ENCODE measurements at places on chromosomes 16 and 17. TPM values are rescaled to one million over a fixed set of nuclear protein-coding genes. Genes with fewer than 3 reads are reported as not detected.

The OR4D1 gene
- not detected for total RNA-seq

The MRTFB gene
- 9.7 TPM for total RNA-seq

The FBXW10B gene
- 0.62 TPM for total RNA-seq

The PYDC1 gene
- total RNA-seq, result not detected

The PRKCB gene
- 2.4 TPM for total RNA-seq

The CD300A gene
- total RNA-seq, result not detected

The FN3K gene
- 16.1 TPM for total RNA-seq

The FBXO39 gene
- total RNA-seq, result 0.33 TPM

The MMP25 gene
- total RNA-seq, result 0.11 TPM

The PKMYT1 gene
- total RNA-seq, result 16.8 TPM

The SRCIN1 gene
- 0.12 TPM for total RNA-seq

The CX3CL1 gene
- total RNA-seq, result not detected

The KRTAP4-5 gene
- not detected for total RNA-seq

The NLGN2 gene
- total RNA-seq, result 10.7 TPM

The GRIN2A gene
- total RNA-seq, result 2.1 TPM

The LGALS9 gene
- 1.00 TPM for total RNA-seq

The LCMT1 gene
- 42.2 TPM for total RNA-seq

The ZCCHC14 gene
- 15.7 TPM for total RNA-seq

The CNGB1 gene
- not detected for total RNA-seq

The CTRB1 gene
- total RNA-seq, result not detected

The CACNG3 gene
- not detected for total RNA-seq

The KRTAP16-1 gene
- not detected for total RNA-seq

The SLC13A2 gene
- total RNA-seq, result not detected

The TBC1D3C gene
- not detected for total RNA-seq

The ZNF18 gene
- 12.4 TPM for total RNA-seq

The FAAP100 gene
- total RNA-seq, result 17.8 TPM

The TP53TG3 gene
- not detected for total RNA-seq

The PRSS36 gene
- 0.33 TPM for total RNA-seq

The TMED6 gene
- 0.11 TPM for total RNA-seq

The KRTAP4-1 gene
- total RNA-seq, result 0.11 TPM

The CNTD1 gene
- 0.37 TPM for total RNA-seq

The CMTM4 gene
- 19.6 TPM for total RNA-seq

The KRT13 gene
- total RNA-seq, result 0.55 TPM

The CPHXL2 gene
- not detected for total RNA-seq

The KRTAP9-4 gene
- total RNA-seq, result not detected

The KREMEN2 gene
- total RNA-seq, result not detected

The BFAR gene
- 60.4 TPM for total RNA-seq

The MRPL45 gene
- total RNA-seq, result 30.7 TPM

The RPH3AL gene
- 3.4 TPM for total RNA-seq

The ADORA2B gene
- 13.6 TPM for total RNA-seq

The CHST4 gene
- total RNA-seq, result not detected

The NOD2 gene
- 0.25 TPM for total RNA-seq

The HCFC1R1 gene
- 17.7 TPM for total RNA-seq

The MATCAP1 gene
- total RNA-seq, result 19.3 TPM

The LPO gene
- not detected for total RNA-seq

The CA7 gene
- not detected for total RNA-seq

The RNF222 gene
- not detected for total RNA-seq

The KCNJ12 gene
- under 0.01 TPM for total RNA-seq

The CACNG5 gene
- total RNA-seq, result not detected

The RND2 gene
- 0.50 TPM for total RNA-seq

The TBX2 gene
- 21.0 TPM for total RNA-seq

The RHBDL3 gene
- under 0.01 TPM for total RNA-seq

Measured in uterine smooth muscle cell (primary cell).